ENCODE measurements at places on chromosomes 12 and 14.
A peak's percentile ranks its signal among the peaks of the same experiment; 100 is the strongest.

DNA sequence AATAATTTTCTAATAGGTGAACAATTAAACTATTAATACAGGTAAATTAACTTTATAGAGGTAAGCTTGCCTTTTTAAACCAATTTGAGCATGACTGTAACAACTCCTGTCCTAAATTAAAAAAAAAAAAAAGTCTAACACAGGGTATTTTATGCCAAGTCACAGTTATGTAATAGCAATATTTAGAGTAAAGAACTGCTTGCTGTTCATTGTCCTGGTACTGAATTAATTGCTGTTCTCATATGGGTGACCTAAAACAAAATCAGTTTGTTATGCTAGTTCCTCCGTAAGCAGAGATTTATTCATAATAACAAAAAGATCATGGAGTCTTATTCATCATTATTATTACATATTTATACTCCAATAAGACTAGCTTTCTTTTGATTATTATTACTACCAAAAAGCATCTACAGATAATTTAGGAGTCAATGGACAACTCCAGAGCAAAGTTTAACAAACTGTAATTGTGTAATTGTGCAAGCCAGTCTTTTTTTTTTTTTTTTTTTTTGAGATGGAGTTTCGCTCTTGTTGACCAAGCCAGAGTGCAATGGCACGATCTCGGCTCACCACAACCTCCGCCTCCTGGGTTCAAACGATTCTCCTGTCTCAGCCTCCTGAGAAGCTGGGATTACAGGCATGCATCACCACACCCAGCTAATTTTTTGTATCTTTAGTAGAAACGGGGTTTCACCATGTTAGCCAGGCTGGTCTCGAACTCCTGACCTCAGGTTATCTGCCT, 98.3 kb downstream of the ITPR2 start:
- no peak for DNase-seq

GRCh38 chr12:111298582-111299436, 70.1 kb downstream of the PHETA1 start:
- DNase-seq = peak; percentile 7

GRCh38 chr14:103185051-103186029, 62.1 kb downstream of the TNFAIP2 start:
- no peak for DNase-seq

- no peak for DNase-seq
Measured at GRCh38 chr14:37150414-37150813, 22.0 kb downstream of the SLC25A21 start.

DNA sequence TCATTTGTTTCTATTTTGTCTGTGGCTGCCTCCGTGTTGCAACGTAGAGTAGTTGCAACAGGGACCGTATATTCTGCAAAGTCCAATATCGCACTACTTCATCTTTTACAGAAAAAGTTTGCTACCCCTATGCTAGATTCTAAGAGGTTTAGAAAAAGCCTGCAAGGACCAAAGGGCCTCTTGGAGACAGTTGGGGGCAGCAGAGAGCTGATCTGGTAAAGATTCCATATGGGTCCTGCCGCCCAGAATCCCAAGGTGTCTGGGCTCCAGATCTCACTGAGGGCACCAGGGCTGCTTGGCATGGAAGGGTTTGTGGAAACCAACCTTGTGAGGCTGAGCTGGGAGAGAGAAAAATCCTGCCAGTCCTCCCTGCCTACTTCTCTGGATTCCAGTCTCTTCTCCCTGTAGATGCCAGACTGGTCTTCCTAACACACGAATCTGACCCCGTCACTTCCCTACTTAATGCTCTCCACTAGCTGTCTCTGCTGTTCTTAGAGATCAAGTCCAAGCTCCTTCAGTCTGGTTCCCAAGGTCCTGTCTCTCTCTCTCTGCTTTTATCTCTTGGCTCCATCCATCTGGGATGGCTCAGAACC, 74.6 kb downstream of the GLRX5 start:
- DNase-seq = no peak

DNA sequence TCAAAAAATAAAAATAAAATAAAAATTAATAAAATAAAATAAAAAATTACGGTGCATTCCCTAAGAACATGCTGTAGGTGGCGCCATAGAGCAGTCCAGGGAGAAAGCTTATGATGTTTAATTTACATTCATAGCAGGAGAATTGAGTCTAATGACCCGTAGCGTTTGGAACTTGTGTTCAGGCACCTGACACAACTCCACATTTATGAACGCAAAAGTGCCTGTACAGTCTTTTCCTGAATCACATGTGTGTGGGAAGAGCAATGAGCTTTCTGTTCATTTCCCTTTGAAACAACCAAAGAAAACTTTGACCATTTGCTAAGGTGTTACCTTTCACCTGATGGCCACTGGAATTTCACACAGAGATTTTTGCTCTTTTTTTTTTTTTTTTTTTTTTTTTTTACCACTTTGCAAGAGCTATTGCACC, 60.6 kb upstream of the KCNA1 start:
- DNase-seq = no peak
